ENCODE measurements at places on chromosomes 13 and 19.

DNA sequence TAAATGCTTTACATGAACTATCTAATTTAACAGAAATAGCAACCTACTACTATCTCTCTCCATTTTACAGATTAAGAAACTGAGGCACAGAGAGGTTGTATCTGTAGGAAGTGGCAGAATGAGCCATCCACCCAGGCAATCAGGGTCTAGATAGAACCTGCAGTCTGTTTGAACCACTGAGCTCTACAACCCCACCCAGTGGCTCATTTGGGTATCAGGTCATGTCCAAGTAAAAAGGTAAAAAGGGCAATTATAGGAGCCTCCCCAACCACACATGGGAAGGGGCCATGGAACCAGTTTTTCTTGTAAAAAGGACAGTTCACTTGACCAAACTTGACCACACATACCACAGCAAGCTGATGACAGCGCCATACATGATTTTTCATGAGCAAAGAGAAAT lies 92.9 kb upstream of the SGCG start:
- peak; percentile 39 for DNase-seq

DNA sequence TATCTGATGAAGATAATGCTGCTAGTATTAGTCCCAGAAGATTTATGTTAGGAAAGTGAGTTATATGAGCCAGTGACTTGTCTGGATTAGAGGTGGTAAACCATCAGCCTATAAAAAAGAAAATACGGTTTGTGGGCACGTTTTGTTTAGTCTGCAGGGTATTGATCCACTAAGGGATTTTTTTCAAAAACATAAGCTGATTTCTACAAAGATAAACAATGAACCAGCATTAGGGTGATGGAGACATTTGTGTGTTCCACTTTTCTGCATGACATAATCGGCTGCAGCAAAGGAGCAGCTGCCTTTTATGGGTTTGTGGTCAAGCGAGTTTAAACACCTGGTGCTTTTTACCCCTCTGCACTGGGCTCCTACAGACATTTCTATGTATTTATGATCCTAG lies 836.4 kb upstream of the GPC6 start:
- DNase-seq: peak; percentile 29

GRCh38 chr13:78256484-78256883 lies 337.9 kb upstream of the EDNRB start:
- DNase-seq: no peak

- no peak for DNase-seq
Observed at GRCh38 chr13:26272621-26273020, 18.7 kb downstream of the CDK8 start.

DNA sequence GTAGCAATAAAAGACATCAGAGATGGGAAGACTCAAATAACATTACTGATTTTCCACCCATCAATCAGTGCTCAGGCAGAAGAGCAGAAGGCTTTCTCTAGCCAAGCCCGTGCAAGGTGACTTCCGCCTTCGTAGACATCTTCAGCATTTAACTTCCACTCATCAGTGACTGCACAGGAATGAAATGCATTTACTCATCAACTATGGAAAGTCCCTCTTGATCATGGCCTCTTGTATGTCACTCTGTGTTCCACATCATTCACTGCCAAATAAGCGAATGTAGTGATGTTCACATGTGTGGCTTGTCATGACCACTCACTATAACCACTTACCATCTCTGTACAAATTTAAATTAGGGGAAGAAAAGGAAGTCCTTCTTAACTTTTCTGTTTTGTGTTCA lies 49.4 kb downstream of the SACS start:
- peak; percentile 34 for DNase-seq

GRCh38 chr13:46311217-46311616 lies 75.8 kb downstream of the RUBCNL start:
- DNase-seq: no peak

- DNase-seq: peak; percentile 27
Observed at GRCh38 chr19:12841094-12841493, 2.8 kb downstream of the MAST1 start.

GRCh38 chr13:110197026-110197425 lies 109.9 kb downstream of the COL4A1 start:
- DNase-seq: peak; percentile 98
